T-cell (primary cell): ENCODE measurements at places on chromosomes 4 and X.

GRCh38 chr4:120918092-120918491 is 4.4 kb downstream of the PRDM5 start:
- no peak for DNase-seq

DNA sequence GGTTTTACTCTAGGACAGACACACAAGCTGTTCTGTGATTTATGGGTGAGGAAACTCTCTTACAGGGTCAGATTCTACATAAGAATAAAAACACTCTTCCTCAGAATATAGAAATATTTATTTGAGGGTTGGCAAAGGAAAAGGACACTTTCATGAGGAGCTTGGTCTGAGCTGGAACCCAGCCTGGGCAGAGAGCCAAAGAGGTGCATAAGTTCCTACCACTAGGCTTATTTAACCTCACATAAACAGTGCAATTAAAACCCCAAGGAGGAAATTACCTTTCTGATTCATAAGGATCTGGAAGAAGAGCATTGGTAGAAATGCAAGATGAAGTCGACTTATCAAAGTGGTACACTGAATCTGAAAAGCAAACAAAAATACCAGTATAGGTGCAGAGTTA is 32.9 kb downstream of the SETD7 start:
- DNase-seq = no peak

DNA sequence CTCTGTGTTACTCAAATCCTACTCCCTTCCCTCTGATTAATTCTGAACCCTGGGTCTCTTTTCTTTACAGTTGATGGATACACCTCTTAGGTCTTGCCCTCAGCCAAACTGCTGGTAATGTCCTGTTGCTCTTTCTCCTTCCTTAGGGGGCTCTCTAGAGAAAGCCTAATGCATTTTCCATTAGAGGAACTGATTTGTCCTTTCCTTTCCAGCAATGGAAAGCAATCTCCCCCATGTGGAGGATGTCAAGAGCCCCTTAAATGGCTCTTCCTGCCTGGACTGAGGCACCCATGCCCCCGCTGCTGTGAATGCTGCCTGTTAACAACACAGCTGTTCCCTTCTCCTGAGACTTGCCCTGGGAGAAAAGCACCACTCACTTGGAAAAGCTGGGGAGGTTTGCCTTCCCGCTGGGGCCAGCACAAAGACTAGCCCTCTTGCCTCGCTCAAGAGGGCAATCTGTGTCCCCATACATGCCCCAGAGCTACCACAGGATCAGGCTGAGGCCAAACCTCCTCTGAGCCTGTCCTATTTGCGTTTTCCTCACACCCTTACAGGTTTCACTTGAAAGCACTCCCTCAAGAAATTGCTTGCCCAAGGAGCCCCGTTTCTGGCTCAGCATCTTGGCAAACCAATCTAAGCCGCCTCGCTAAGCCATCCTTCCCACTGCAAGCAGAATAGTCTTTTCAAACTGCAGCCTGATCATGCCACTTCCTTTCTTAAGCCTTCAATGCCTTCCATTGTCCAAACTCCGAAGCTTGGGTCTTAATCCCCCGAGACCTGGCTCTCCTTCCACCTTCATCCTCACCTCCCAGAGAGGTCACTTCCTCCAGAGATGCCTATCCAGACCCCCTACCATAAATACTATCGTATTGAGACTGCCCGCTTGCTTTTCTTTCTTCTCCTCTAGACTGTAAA is 23.2 kb upstream of the SMIM20 start:
- no peak for DNase-seq

DNA sequence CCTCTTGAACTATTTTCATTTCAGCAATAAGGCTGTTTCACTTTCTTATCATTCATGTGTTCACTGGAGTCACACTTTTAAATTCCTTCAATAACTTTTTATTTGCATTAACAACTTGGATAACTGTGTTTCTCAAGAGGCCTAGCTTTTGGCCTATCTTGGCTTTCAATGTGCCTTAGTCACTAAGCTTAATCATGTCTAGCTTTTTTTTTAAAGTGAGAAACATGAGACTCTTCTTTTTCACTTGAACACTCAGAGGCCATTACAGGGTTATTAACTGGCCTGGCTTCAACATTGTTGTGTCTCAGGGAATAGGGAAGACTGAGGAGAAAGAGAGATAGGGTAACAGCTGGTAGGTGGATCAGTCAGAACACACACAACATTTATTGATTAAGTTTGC is 64.0 kb upstream of the VCX2 start:
- DNase-seq = no peak

DNA sequence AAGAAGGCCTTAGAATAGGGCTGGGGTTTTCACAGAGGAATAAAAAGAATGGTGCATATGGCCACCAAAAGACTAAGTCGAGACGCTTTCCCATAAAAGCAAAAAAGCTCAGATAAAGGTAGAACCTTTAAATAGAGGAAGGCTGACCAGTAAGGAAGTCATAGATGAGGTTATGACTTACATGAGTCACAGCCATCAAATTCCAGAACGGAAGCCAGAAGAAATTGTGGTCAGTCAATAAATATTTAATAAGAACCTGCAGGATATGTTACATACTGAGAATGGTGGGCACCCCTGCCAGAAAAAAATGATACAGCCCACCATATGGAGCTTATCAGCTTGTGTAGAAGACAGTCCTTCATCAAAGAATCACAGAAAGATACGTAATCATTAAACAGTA is 120.1 kb downstream of the MANBA start:
- DNase-seq = no peak

GRCh38 chrX:30649859-30650258 is 3.4 kb upstream of the GK start:
- DNase-seq = no peak

- DNase-seq = no peak
These were observed 597.1 kb downstream of the MID1IP1 start for GRCh38 chrX:39398215-39398962.

DNA sequence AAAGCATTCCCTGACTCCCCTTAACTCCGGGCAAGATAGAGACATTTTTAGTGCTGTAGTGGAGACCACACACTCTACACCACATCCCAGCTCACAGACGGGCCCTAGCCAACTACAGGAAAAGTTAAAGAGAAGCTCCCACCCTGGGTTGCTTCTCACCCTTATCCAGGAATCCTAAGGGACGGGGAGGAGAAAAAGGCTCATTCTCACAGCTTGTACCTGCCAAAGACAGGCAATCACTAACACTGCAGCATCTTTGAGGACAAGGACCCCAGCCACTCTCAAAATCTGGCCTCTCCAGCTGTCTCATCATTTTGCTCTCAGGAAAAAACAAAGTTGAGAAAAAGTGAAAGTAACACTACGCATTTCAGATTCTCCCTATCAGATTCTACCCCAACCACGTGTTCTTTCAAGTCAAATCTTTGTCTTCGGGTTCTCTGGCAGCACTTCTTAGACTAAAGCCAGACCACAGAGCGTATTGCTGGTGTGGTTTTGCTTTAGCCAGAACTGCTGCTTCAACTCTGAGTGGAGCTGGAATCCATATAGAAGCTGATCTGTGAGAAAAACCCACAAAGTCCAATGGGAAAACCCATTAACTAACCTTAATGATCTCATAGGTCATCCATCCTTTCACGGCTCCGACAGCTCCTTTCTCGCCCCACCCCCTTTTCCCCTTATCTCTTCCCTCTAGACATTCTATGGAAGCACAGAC is 605.9 kb upstream of the DIPK2B start:
- DNase-seq = peak; percentile 38

GRCh38 chr4:118920247-118920646 is 31.6 kb downstream of the SYNPO2 start:
- DNase-seq = no peak

DNA sequence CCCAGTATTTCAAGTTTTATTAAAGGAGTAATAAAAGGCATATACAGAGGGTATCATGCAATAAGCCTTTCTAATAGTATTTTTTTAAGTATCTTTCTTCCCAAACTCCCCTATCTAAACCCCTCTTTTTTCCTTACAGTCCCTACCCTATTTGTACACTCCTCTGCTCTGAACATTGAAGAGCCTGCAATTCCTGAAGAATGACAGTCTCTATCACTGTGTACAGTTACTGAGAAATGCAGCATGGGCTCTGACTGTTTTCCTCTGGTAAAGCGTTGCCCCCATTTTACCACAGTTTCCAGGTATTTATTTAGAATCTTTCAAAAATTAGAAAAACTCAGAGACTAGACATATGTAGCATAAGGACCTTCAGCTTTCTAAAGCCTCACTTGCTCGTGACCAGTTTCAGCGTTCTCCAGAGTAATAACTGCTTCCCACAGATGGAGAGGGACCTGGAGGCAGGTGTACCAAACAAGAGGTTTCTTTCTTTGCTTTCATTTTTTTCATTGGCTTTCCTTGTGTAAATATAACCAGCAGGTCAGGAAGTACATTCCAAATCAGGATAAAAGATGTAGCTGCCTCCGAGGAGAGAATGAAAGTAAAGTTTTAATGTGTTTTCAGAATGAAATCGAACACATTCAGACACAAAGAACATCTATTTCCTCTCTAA is 230.8 kb downstream of the CFAP299 start:
- no peak for DNase-seq

- no peak for DNase-seq
These were observed 23.4 kb downstream of the ARHGEF9 start for GRCh38 chrX:63761639-63762038.

- DNase-seq = no peak
These were observed 19.7 kb downstream of the VSIG1 start for GRCh38 chrX:108064613-108065012.

GRCh38 chr4:47612116-47613023 is 127.3 kb downstream of the ATP10D start:
- no peak for DNase-seq

- DNase-seq = no peak
These were observed 19.7 kb upstream of the GPM6B start for GRCh38 chrX:13836575-13836974.

GRCh38 chr4:189548484-189549125 is 392.1 kb upstream of the FRG1 start:
- DNase-seq = no peak

GRCh38 chr4:96164814-96165351 is 325.0 kb downstream of the PDHA2 start:
- no peak for DNase-seq

- DNase-seq = no peak
These were observed 113.8 kb downstream of the PCDH19 start for GRCh38 chrX:100296183-100296753.

DNA sequence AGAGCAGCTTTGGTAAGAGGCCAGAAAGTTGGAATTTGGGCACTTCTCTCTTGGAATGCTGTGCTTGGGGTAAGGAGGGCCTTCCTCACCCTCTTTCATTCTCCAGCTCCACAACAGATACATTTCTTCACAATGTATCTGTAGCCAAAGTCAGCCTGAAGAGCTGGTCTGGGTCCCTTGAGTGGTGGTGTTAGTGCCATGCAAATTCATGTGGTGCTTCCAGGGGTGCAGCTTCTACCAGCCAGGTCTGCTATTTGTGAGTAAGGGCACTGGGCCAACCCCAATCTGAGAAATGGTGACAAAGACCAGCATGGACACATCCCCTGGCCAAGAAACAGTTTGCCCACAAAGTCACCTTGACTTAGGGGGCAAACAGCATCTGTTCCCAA is 17.8 kb downstream of the AMER1 start:
- no peak for DNase-seq

GRCh38 chr4:6464842-6465588 is 7.4 kb downstream of the PPP2R2C start:
- DNase-seq = no peak

DNA sequence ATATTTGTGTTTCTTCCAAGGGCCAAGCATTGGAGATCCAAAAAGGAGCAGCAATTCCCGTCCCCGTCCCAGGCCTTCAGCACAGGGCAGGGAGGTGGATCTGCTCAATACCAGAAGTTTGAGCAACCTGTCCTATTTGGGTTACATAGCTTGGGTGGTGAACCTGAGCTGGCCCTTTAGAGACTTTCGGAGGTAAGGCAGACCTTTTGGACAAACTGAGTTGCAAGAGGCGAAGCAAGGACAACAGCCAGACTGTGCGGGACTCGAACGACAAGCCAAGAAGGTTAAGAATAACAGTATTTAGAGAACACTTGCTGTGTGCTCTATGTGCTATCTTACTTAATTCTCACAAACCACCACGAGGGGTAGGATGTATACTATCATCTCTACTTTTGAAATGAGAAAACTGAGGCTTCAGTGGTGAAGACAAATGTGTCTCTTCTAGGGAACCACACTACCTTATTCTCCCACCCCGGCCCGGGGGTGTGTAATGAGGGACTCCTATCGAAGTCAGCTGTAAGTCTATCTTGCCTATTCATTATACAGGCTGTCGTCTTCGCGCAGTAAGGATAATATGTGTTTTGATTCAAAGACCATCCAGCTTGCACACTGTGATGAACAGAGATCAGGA is 1.3 kb downstream of the NOP14 start:
- DNase-seq = no peak

DNA sequence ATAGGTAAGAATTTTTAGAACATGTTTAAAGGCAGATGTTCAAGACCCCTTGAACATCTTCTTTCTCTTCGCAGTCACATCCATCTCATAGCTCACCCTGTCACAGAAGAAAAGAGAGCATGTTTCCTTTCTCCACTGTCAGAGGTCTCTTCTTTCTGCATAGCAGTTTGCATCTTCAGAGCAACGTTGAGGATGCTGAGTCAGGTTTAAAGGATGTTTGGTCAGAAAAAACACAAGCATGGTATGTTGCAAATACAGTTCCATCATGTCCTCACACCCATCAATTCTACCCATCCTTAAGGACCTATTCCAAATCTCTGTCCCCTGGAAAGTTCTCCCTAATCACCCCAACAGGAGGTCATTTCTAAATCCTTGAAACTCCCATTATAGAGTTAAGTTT is 84.8 kb downstream of the STOX2 start:
- DNase-seq = no peak

DNA sequence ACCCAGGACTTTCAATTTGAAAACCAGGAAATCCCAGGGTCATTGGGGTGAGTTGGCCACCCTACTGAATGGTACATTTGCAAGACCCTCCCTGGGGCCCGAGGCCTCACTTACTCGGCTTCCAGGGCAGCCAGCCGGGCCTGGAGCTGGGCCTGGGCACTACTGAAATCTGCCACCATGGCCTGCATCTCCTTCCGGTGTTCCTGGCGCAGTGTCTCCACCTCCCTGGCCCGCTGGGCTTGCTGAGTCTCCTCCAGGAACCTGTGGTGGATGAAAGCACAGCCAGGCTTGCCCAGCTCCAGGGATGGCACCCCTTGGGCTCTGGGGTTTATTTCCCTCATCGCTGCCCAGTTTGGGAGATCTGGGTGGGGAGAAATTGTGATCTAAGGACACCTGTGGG is 24.7 kb downstream of the MED28 start:
- DNase-seq = no peak

DNA sequence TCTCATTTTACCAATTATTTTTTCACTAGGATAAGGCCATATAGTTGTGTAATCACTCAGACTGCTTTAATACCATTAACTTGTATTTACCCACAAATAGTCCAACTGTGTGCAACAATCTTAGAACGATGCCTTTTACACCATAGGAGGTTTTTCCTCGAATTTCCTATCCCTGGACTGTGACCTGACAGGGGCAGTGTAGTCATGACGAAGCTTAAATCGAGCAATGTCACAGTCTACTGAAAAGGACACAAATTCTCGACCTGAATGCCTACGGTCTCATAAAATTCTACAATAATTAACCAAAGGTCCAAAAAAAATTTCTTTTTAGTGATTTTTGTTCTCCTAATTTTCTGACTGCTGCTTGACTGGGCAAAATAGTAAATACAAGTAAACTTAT is 208.9 kb downstream of the ADAMTS3 start:
- DNase-seq = no peak
